ENCODE measurements at places on chromosomes 1 and 21.
A peak's percentile ranks its signal among the peaks of the same experiment; 100 is the strongest.

- DNase-seq: no peak
These were observed 210.9 kb downstream of the ZC3H11B start for GRCh38 chr1:219401724-219402625.

- no peak for DNase-seq
These were observed 681 bp upstream of the UBXN10 start for GRCh38 chr1:20184997-20185833.

GRCh38 chr21:19508844-19509243, 1105.3 kb upstream of the TMPRSS15 start:
- no peak for DNase-seq

DNA sequence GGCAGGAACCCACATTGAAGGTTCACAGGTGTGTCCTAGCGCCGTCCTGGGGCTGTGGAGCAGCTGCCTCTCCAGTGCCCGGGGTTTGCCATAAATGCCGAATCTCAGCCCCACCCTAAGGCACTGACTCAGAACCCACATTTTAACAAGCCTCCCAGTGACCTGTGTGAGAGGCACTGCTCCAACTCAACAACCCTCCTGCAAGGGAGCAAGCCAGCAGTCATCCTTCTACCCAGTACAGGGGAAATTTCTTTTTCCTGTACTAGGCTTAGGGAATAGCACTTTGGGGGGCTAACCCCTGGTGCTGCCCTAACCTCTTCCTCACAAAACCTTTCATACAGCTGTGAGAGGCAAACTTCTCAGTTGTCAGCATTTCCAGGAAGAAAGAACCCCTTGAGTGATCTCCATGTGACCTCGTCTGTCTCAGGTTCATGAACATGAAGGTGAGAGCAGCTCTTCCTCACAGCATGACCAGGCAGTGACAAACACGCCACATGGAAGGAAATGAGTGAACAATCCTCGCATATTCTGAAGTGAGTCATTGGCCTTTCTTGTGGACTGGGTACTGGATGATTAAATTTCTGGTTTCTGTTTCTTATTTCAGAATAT, 11.4 kb upstream of the BCAR3 start:
- peak; percentile 81 for DNase-seq

GRCh38 chr21:14968029-14968428, 96.8 kb downstream of the NRIP1 start:
- DNase-seq: no peak

DNA sequence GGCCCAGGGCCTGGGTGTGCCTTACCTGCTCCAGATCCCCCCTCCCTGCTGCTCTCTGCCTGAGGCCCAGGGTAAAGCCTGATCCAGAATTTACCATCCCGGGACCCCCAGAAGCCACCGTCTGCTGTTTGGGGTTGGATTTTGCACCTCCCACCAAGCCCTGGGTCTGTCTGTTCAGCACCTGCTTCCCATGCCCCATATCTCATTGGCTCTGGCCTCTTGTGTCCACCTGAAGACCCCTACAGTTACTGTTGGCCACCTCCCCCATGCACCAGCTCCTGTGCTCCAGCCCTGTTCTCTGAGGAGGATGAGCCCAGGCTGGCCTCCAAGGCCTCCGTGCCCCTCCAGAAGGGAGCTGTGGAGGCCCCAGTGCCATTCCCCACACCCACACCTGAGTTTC, 113.9 kb downstream of the GRIK3 start:
- DNase-seq: no peak

- DNase-seq: peak; percentile 75
These were observed 361 bp downstream of the DDAH1 start for GRCh38 chr1:85464497-85465098.

- DNase-seq: no peak
These were observed 1352.7 kb downstream of the AMY1C start for GRCh38 chr1:105102371-105102770.

DNA sequence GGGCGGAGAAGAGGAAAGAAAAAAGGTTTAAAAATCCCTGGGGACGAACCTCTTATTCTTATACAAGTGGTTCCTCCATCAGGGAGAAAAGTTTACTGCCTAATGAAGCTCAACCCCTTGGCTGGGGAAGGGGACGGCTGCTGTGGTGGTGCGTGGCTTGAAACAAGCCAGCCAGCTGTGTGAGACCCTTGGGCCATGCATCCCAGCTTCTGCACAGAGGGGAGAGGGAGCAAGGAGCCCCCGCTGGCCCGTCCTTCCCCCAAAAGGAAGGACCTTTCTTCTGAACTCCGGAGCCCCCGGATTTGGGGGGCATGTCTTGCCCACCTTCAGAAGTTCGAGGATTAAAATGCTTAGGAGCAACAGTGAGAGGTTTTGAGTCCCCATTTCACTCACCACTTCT, 67.3 kb downstream of the STUM start:
- no peak for DNase-seq

- DNase-seq: no peak
These were observed 752.8 kb upstream of the RGS18 start for GRCh38 chr1:191405417-191405816.

DNA sequence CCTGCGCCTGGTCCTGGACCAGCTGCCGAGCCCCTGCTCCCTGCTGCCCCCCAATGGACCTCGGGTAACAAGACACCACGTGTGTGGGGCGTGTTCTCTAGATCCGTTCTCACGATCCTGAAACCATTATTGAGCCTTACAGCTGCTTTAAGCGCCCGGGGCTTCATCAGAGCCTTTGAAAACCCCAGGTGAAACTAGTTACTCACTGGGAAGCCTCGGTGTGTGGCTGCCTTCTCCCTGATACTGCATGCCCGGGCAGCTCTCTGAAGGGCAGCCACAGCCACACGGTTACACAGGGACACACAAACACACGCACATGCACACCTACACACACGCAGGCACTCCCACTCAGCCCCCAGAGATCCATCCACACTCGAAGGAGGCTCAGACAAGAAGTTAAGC, 5.3 kb downstream of the HES2 start:
- DNase-seq: no peak

DNA sequence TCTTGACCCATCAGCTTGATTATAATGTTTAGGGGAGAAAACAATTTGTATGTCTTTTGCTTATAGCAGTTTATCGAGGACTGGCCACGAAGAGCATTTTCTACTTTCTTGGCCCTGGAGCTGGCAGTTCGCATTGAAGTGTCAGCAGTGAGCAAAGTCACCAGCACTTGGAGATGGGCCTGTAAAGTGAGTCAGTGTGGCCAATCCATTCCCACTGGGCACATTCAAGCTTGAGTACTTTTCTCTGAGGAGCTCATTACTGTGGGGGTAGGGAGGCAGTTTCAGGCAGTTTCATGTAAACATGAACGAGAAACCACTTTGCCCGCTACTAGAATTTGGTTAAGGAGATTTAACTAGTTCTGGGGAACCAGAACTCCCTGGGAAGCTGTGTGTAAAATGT, 164.8 kb downstream of the PRDM2 start:
- DNase-seq: peak; percentile 35

DNA sequence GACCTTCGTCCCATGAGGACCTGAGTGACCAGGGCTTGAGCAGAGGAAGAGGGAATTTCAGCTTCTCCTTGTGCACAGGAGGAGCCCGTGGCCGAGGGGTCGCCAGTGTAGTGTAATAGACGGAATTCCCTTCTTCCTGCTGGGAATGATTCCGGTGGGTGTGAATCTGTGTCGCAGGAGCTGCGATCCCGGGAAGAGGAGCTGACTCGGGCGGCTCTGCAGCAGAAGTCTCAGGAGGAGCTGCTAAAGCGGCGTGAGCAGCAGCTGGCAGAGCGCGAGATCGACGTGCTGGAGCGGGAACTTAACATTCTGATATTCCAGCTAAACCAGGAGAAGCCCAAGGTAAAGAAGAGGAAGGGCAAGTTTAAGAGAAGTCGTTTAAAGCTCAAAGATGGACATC, 34.4 kb downstream of the MAP3K21 start:
- no peak for DNase-seq

DNA sequence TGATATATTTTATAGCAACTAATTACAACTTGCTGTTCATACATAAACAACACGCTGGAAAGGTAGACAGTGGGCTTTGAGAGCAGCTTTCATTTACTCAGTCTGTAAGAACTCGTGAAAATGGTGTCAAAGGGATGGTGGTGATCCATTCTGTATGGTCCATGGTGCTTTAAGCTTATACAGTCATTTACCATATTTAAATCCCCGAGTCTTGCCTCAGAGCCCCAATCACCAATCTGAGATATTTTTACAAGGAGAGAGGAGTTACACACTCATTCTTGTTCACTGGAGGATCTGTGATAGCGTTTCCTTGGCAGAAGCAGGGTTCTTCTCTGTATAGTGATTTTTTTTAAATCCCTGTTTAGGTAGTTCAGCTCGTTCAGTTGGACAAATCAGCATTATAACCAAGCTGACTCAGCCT, 694.6 kb downstream of the USP25 start:
- DNase-seq: no peak

DNA sequence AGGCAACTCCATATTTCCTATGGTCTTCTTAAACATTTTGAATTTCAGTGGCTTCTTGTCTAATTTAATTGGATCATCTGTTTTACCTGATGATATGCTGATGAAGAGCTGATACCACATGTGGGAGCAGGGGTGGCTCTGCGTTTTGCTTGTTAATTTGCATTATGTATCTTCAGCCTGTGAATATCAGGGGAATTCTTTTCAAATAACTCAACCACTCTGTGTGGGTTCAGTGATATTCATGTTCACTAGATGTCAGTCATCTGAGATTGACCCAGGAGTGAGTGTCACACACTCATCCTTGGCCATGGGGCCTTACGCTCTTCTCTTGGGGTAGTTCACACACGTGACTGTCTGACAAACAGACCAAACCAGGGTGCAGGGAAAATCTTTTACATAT, 83.0 kb downstream of the FCRL5 start:
- DNase-seq: no peak

DNA sequence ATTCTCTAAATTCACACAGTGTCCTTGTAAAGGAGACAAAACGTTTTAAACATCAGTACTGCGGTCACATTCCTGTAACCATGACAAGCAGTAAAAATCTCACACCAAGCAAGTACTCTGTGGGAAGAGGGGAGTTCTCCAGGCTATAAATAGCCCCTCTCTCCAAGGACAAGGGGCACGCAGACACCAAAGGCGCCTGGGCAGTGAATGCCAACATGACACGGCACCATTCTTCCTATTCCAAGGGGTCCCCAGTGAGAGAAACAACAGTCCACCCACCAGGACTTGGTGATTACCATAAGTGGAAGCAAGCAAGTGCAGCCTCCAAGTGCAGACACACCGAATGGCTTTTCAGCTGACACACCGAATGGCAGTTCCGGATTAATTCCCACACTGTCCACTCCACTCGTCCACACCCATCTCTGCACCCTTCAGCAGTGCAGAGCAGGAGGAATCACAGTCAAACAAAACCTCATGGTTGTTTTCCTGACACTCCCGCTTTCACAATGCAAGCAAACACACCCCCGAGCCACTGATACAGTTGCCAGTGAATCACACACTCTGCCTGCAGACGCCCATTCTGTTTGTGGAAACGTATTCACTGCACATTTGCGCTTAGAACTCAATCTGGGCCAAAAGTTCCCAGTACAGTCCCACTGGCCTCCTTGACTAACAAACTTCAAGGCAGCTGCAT, 1.8 kb downstream of the PTTG1IP start:
- DNase-seq: peak; percentile 16

DNA sequence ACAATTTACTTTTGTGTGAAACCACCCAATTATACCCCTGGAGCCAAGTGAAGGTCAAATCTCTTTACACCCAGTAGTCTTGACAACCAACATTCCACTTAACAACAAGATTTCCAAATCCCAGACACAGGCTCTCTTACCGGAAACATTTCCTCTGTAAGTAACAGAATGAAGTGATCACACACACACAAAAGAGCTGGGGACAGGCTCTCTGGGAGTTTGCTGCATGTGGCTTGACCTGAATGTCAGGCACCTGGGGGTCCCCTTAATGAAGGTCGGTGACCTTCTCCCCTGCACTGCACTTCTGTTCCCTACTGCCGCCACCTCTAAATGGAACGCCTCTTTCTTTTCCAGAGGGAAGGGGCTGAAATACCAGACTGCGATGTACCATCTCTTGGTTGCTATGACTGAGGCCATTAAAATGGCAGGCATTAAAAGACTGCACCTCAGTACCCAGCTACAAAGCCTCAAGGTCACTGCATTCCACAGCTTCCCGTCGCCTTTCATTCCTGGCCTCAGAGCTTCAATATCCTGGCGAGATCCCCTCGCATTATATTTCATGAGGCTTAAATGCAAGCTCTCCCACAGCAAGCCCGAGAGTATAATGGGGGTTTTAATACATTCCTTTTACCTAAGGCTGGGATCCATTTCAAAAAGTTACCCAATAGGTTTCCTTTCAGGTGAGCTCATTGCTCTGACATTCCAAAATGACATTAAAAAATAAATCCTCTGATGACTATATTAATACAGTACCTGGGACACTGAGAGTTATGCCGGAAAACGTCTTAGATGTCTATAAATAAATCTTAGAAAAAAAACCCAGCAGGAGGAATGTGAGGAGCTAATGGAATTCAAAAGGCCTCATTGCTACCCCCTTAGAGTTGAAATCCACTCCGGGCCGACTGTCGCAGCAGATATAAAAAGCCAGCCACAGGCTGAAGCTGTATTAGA, 90.9 kb upstream of the DIRAS3 start:
- no peak for DNase-seq

DNA sequence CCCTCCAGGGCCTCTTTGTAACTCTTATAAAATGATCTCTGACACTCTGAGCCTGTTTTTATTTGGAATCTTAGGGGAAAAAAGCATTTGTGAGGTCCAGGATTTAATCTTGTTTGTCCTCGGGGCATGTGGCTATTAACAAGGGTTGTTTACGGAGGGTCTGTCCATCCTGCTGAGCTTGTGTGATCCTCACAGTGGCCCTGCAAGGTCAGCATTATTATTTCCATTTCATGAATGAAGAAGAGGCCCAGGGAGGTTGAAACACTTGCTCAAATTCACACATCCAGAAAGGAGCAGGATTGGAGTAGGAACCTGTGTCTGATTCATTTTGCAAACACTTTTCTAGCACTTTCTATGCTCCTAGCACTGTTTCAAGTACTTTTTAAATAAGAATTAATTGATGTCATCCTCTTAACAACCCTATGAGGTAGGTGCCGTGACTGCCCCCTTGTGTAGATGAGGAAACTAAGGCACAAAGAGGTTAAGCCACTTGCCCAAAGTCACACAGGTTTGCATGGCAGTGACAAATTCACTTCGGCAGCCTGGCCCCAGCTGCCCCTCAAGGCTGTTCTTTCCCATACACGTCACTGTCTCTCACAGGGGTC, 178.9 kb downstream of the MIS18A start:
- DNase-seq: no peak

DNA sequence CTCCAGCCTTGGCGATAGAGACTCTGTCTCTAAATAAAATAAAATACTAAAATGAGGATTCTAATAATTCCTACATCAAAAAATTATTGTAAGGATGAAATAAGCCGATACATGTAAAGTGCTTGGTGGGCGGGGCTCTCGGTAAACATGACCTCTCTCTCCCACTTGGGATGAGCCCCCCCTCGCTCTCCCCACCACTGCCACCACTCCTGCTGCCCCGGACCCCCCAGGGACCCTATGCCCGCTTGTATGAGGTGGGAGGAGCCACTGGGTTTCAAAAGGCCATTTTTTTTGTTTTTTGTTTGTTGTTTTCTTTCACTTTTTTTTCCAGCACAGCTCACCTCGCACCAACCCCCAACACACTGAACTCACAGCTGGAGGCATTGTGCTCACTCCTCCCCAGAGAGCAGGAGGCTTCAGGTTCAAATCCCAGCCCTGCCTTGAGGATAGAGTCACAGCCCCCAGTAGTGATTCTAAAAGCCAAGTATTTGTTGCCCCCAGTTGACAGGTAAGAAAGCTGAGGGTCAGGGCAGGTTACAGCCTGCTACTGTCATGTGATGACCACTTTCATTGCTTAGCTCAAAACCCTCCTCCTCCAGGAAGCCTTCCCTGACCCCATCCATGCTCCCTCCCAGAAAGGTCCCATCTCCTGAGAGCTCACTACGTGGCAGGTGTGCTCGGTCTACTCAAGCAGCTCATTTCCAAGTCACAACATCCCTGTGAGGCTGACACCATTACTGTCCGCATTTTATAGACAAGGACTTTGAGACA, 4.2 kb downstream of the SDC3 start:
- DNase-seq: no peak
